ENCODE measurements at places on chromosomes 11 and 22. TPM values are rescaled to one million over a fixed set of nuclear protein-coding genes. Genes with fewer than 3 reads are reported as not detected.
A peak's percentile ranks its signal among the peaks of the same experiment; 100 is the strongest.

- DNase-seq: peak; percentile 49
These were observed 2.8 kb upstream of the KCNJ5 start for GRCh38 chr11:128888034-128888985.

The DDTL gene
- 1.2 TPM for total RNA-seq

GRCh38 chr11:78132475-78132874, 7.0 kb downstream of the ALG8 start:
- no peak for DNase-seq

DNA sequence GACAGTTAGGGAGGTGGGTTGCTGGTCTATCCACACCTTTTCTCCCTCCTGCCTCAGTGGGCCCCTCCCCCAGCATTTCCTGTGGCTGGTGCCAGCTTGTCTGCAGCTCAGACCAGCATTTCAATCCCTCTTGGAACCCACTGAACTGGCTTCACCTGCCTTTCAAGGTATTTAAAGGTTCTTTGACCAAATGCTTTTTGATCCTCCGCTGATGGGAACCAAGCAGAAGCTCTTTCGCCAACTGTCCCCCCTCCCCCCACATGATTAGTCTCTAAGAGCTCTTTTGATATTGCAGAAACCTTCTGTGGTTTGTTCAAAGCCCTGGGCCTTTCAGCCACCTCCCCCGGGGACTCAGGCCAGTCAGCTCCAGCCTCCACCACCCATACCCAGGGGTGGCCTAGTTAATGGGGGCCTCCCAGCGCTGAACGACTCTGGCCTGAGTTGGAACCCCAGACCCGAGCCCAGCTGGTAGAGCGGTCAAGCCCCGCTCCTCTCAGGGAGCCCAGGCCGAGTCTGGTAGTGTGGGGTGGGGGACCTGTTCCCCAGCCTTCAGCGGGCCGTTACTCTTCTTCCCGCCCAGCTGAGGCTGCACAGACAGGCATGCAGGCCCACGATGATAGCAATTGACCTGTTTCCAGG, 6.0 kb upstream of the SYT7 start:
- no peak for DNase-seq

The OR52E8 gene
- total RNA-seq: not detected

DNA sequence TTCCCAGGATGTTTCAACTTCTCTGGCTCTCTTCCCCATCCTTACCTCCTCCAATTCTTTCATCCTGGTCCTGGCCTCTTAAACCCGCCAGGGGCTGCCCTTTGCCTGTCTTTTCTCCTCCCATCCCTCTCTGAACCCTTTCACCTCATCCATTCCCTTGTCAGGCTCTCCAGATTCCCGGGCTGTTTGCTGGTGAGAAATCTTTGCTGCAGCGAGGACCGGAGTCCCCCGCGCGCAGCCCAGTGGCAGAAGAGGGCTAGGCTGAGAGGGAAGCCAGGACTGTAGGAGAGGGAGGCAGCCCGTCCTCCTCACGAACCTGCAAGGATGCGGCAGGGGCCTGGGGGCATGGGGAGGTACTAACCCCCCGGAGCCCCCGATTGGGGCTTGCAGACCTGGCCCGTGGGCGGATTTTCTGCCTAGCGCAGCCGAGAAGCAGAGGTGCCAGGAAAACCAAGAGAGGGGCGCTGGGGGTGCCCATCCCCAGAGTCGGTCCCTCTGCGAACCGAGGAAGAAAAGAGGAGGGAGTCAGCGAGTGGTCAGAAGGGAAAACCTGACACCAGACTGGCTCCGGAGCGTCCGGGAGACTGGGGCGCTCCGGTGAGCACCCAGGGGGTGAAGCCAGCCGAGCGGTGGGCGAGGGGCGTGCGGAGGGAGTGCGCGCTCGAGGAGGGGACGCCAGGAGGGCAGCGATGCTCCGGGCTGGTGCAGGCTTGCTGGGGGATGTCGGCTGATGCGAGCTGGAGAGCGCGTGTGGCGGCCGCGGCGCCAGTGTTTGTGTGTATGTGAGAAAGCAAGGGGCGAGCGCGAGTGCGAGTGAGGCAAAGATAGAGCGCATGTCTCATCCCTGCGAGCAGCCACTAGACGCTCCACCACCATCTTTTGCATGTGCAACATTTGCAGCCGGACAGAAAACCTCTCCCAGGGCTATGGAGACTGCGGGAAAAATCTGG, at the start of gene GRIA4:
GRIA4 (plus strand) TSS at position 242 of the 950 bp plus-strand sequence. CDS start 925 bp downstream, outside the sequence.
- peak; percentile 85 for DNase-seq

GRCh38 chr11:44120169-44120568, 24.7 kb downstream of the EXT2 start:
- no peak for DNase-seq

GRCh38 chr11:3132831-3133260, 32.3 kb downstream of the OSBPL5 start:
- DNase-seq: peak; percentile 79

The OR9Q2 gene
- total RNA-seq: not detected

The IGSF22 gene
- 1.00 TPM for total RNA-seq

The SLC22A8 gene
- not detected for total RNA-seq

GRCh38 chr22:32063701-32064100, 20.6 kb downstream of the SLC5A1 start:
- DNase-seq: no peak

GRCh38 chr11:73225001-73225686, 7.1 kb downstream of the P2RY2 start:
- DNase-seq: peak; percentile 69

The CCDC81 gene
- 0.64 TPM for total RNA-seq
